ENCODE measurements at places on chromosomes 16 and 17.

GRCh38 chr17:31136319-31136718, 41.5 kb downstream of the NF1 start:
- peak; percentile 62 for DNase-seq

DNA sequence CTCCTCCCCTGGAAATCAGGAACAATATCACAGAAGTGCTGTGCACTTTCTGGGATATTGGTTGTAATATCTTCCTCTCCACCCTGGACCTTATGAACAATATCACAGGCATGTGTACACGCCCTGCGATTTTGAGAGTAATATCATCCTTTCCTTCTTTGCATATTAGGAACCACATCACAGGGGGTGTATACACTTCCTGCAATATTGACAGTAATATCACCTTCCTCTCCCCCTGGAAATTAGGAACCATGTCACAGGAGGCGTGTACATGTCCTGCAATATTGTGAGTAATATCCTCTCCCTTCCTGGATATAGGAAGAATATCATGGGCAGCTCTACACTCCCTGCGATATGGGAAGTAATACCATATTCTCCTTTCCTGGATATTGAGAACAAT, 14.2 kb upstream of the TEKT5 start:
- no peak for DNase-seq

- no peak for DNase-seq
Measured at GRCh38 chr17:81533339-81534141, 5.4 kb downstream of the FSCN2 start.

- no peak for DNase-seq
Measured at GRCh38 chr16:66752379-66752778, 970 bp upstream of the DYNC1LI2 start.

All from GM23248 (cell line).